Epithelial cell of esophagus (primary cell): ENCODE measurements at places on chromosomes 11 and 22.

DNA sequence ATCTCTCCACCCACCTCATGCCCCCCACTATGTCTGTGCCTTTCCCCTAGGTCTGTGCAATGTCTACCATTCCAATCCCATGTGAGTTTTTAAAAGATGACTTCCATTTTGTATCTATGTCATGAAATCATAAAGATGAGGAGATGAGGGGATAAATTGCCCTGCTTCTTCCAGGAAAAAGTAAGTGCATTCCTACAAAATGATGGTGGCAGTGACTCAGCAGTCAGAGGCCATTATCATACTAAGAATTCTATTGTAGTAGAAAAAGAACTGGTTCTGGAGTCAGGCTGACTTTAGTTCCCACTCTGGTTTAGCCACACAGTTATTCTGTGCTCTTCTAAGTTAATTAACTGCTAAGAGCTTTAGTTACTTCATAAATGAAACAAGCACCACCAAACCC is 89.6 kb upstream of the API5 start:
- peak; percentile 6 for DNase-seq

GRCh38 chr11:68775951-68776388 is 24.6 kb upstream of the TESMIN start:
- no peak for DNase-seq

DNA sequence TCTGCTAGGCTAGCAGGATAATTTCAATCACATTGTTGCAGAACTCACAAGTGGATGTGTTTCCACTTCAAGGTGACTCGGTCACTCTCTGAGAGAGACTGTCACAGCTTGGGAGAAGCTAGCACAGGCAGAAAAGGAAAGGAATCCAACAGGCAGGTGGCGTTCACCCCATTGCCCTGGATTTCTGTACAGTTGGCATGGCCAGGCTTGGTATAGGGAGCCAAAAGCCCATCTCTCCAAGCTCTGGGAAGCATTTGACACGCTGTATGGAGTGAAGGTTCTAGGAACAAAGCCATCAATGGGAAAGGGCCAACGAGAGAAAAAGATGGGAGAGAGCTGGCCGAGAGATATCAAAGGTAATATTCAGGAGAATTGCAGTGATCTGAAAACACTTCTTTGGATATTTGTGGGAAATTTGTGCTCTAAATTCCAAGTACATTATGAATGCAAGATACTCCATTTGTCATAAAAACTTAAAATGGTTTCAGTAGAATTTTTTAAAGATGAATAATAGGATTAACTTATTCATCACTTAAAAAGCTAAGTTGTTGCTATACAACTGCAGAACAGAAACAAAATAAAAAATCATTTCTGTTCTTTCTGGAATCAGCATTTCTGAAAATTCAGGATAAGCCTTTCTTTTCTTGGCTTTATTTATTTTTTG is 223.5 kb upstream of the NTM start:
- DNase-seq: no peak

DNA sequence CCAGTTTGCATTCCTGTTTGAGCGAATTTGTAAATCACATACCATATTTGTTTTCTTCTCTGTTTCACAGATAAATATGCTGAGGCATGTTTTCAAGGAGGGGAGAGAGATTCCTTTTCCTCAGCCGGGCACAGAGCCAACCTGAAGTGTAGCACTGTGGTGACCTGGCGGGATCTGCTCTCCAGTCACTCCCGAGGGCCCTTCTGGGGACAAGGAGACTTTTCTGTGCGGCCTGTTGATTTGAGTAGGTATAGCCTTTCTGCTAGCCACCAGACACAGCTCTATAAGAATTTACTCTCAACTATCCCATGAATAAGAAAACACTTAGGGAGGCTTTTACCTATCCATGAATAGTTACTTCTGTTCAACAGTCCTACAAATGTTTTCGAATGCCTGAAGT is 63.5 kb upstream of the FDX1 start:
- peak; percentile 72 for DNase-seq

DNA sequence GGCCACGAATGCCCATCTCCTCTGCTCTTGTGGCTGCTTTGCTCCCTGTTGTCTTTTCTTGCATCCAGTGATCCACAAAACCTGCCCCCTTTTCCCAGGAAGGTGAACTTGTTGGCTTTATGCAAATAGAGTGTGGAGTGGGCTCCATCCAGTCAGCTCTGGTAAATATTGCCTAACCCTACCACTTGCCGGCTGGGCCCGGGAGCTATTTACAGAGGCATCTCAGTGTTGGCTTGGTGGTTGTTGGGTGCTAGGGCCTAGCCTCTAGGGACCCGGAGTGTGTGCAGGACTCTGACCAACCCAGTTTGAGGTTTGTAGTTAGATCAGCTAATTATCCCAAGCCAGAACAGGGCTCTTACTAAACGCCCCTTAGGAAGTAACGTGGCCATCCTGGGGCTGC is 40.8 kb upstream of the TLCD5 start:
- no peak for DNase-seq

DNA sequence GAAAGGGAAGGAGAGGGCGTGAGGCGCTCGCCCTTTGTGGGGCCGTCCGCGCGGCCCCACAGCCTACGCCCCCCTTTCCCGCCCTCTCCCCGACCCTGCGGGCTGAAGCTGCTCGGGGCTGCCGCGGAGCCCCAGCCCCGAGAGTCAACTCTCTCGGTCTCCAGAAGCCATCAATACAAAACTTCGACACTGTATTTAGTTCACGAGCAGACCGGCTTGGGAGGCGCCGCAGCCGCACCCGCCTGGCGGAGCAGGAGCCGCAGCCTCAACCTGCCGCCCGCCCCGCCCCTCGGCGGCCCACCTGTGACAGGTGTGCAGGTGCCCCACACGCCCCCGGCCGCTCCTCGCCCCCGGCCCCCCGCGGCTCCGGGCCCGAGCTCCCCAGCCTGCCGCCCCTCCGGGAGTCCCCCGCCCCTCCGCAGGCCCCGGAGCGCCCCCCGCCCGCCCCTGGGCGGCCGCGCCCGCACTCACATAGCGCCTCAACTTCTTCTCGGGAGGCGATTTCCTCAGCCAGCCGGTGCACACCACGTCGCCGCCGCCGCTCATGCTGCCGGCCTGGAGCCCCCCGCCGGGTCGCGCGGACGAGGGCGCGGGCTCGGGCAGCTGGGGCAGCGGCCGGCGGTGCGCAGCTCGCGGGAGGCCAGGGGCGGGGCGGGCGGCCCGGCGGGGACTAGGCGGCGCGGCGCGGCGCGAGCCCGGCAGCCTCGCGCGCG is at the start of gene GAB2:
TSS of gene GAB2 (minus strand) at position 646 of the 713 bp plus-strand sequence. CDS start at position 546, 100 bp downstream.
- peak; percentile 41 for DNase-seq

GRCh38 chr11:45097721-45098493 is 48.5 kb upstream of the PRDM11 start:
- DNase-seq: peak; percentile 67

GRCh38 chr11:83034673-83035014 is 37.1 kb downstream of the RAB30 start:
- DNase-seq: no peak

GRCh38 chr11:62980133-62980760 is 4.5 kb downstream of the SLC22A6 start:
- DNase-seq: peak; percentile 27

- DNase-seq: no peak
Observed at GRCh38 chr22:29243874-29244446, 23.8 kb downstream of the RHBDD3 start.

GRCh38 chr11:69027704-69028372 is 14.8 kb upstream of the MRGPRF start:
- DNase-seq: peak; percentile 37

GRCh38 chr11:26244207-26244606 is 87.7 kb upstream of the ANO3 start:
- no peak for DNase-seq

GRCh38 chr11:19666951-19667350 is 45.7 kb upstream of the NAV2 start:
- DNase-seq: no peak

- DNase-seq: peak; percentile 82
Observed at GRCh38 chr11:4072668-4073285, 21.8 kb upstream of the RRM1 start.

DNA sequence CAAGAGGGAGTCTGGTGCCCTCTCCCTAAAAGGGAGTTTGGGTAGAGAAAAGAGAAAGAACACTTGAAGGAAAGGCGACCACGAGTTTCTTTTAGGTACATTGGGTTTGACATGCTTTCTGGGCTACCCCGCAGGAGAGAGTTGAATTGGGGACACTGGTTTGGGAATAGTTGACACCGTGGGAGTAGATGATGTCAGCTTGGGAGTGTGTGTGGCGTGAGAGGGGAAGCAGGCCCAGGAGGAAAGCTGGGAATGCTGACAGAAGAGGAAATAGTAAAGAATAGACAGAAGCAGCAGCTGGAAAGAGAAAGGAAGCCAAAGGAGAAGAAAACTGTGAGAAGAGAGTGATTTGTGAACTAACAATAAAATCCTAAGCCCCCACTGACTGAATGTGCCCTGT is 442.9 kb downstream of the DYNC2H1 start:
- no peak for DNase-seq

- DNase-seq: peak; percentile 52
Observed at GRCh38 chr11:113991170-113991569, 16.3 kb downstream of the HTR3A start.

DNA sequence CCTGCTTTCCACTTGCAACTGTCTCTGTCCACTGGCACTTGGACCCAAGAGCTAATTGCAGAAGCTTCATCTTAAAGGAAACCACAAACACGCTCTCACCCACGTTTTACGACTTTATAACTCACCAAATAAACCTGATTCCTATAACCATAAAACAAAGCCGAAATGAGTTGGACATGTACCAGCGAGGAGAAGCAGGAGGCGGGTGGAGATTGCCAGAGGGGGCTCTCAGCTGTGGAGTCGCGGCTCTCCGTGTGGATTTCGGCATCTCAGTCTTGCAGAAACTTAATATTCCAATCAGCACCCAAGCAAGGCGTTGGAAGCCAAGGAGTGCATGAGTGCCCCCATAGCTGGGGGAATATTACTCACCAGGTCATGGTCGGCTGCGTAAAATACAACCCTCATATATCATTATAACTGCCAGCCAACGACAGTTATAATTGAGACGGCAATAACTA is 483.6 kb downstream of the MN1 start:
- no peak for DNase-seq

DNA sequence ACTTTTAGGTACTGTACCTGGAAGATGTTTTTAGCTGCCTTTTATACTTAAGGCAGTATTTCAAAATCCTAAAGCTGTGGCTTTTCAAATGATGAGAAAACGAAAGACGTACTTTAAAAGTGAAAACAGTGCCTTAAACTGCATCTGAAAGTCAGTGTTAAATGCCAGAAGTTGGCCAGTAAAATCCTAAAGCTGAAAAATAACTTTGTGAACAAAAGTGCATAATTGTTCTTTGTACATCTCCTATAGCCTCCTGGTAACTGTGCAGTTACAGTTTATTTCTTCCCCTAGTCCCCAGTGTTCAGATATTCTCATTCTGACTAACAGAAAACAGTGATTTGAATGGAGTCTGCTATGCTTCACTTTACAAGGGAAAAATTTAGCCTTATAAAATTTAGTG is 6.8 kb downstream of the EED start:
- no peak for DNase-seq

GRCh38 chr11:126190792-126191191 is 20.7 kb downstream of the RPUSD4 start:
- peak; percentile 75 for DNase-seq

- no peak for DNase-seq
Observed at GRCh38 chr11:20122131-20122530, 38.1 kb downstream of the DBX1 start.

GRCh38 chr11:118398791-118399559 is 2.4 kb upstream of the ATP5MG start:
- peak; percentile 51 for DNase-seq

DNA sequence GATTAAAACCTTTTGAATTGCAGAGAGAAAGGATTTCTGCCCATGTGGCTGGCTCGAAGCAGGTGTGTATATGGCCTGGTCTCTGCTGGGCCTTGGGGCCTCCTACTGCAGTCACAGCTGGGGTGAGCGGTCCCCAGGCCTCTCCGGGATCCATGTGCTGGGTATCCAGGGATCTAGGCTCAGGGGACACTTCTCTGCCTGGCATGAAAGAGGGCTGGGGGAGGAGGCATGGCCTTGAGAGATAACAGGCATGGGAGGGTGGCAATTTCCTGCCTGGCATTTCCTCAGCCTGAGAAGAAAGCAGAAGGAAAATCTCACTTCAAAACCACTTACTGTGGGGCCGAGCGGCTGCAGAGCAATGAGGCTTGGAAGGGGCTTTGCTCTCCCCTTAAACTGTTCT is 20.3 kb upstream of the PARVG start:
- DNase-seq: no peak

- no peak for DNase-seq
Observed at GRCh38 chr22:23094260-23094659, 23.9 kb downstream of the GNAZ start.

GRCh38 chr11:72069200-72069599 is 11.1 kb downstream of the NUMA1 start:
- no peak for DNase-seq

GRCh38 chr11:88301488-88302140 is 35.9 kb downstream of the CTSC start:
- DNase-seq: no peak

- DNase-seq: no peak
Observed at GRCh38 chr22:47460861-47461260, 698.4 kb downstream of the TBC1D22A start.

DNA sequence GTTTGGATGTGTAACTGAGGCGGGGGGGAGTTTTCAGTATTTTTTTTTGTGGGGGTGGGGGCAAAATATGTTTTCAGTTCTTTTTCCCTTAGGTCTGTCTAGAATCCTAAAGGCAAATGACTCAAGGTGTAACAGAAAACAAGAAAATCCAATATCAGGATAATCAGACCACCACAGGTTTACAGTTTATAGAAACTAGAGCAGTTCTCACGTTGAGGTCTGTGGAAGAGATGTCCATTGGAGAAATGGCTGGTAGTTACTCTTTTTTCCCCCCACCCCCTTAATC is 2.3 kb downstream of the MALAT1 start:
- no peak for DNase-seq

GRCh38 chr11:71325418-71326327 is 73.3 kb upstream of the SHANK2 start:
- no peak for DNase-seq

- no peak for DNase-seq
Observed at GRCh38 chr11:2673250-2673610, 26.6 kb downstream of the KCNQ1OT1 start.

DNA sequence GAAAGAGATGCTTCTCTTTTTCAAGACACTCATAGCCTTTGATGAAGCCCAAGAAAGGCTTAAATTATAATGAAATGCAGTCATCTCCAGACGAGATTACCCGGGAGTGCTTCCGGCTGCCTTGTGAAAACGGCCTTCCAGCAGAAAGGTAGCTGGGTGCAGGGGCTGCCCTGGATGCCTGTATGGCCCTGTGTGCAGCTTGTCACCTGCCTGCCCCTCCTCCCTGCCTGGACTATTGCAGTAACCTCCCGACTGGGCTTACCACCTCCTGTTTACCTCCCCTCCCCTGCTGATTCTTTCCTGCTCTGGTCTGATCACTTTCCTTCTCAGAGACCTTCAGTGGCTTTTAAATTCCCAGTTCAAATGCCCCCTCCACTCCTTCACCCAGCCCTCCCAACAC is 126.4 kb upstream of the SYT13 start:
- no peak for DNase-seq

DNA sequence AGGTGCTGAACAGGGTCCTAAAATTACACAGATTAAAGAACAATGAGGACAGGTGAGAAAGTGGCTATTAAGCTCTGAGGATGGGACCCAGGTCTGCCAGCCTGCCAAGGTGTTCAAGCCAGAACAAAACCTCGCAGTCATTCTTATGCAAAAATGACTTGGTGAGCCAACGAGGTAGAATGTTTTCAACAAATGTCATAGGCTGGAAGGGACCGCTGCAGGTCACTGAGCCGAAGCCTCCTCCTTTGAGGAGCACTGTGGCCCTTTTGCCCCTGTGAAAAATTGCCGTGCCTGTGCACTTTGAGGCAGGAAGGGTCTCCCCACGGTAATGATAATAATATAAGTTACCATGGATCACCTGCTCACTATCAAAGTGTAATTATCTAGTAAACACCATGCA is 216.2 kb downstream of the DSCAML1 start:
- no peak for DNase-seq
